ENCODE measurements at places on chromosomes 13 and 19.
A peak's percentile ranks its signal among the peaks of the same experiment; 100 is the strongest.

DNA sequence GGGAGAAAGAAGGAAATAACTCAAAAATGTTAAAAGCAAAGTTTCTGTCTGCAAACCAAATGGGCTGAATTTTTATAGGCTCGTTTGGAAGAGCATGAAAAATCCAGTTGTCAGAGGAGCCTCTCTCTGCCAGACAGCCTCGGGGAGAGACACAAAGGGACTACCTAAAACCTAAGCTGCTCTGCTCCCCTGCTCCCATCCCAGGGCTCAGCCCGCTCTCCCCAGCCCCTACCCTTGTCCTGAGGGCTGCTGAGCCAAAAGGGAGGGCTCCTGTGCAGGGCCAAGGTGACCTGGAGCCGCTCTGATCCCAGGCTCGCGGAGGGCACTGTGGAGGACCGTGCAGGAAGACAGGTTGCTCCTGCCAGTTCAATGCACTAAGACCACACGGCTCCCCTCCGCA is 96.7 kb upstream of the UQCRFS1 start:
- no peak overlapping the region for H3K27ac ChIP-seq
- H3K36me3 ChIP-seq: no peaks in the 10 kb centered on the region
- no peaks in the 10 kb centered on the region for H3K4me1 ChIP-seq
- H3K27me3 ChIP-seq: peaks cover 92% of the 10 kb centered on the region

DNA sequence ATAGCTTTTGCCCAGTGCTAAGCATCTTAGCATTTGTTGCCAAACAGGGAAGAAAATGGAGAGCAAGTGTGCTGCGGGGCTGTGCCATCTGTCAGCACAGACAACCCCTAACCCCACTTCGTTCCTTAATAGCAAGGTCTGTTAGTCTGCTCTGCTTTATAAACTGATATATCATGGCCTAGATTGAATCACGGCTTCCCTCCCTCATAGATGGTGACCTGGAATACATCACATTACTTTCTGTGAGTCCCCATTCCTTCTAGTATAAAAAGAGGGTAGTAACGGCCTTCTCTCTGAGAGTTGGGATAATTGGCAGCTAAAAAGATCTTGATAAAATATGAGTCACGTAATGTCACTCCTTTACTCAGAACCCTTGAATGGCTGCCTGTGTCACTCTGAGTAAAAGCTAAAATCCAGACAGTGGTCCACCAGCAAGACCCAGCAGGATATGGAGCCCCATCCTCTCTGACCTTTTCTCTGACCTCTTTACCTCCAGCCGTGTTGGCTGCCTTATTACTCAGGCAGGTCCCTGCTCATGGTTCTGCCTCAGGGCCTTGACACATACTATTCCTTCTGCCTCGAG is 151.7 kb downstream of the DLEU7 start:
- no peak for DNase-seq
- no peak overlapping the region for H3K27ac ChIP-seq
- H3K27me3 ChIP-seq: no peaks in the 10 kb centered on the region
- no peaks in the 10 kb centered on the region for H3K4me1 ChIP-seq
- no peak overlapping the region for H3K4me3 ChIP-seq
- no peaks in the 10 kb centered on the region for H3K36me3 ChIP-seq

DNA sequence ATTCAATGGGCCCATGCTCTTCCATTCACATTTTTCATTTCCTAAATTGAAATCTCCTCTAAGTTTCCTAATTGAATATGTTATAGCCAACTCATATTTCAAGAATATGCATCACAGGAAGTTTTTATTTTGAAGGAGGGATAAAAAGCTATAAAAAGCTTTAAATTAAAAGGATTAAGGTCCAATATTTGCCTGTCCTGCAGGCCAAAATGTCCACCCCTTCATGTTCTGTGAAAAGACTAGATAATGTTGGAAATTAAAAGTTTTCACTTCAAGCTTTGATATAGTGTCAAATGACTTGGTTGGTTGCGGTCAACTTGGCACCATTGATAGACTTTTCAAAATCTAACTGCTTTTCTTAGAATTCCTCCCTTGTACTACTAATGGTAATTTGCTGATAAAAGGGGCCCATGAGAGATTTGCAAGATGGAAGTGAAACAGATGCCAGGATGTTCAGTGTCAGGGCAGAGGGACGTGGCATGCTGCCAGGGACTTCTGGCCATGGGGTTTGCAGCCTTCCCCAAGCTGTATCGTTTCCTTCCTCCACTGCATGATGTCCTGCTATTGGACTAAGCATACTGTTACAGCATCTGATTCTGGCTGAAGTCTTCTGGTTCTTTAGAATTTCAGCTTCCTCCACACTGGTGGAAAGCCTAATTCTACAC is 547.3 kb upstream of the MIR17HG start:
- no peaks in the 10 kb centered on the region for H3K27me3 ChIP-seq
- H3K36me3 ChIP-seq: no peaks in the 10 kb centered on the region
- no peak for DNase-seq
- H3K27ac ChIP-seq: no peak overlapping the region
- H3K4me1 ChIP-seq: no peaks in the 10 kb centered on the region

- no peak overlapping the region for H3K4me3 ChIP-seq
- no peaks in the 10 kb centered on the region for H3K36me3 ChIP-seq
- peaks cover 7% of the 10 kb centered on the region for H3K4me1 ChIP-seq
- no peaks in the 10 kb centered on the region for H3K27me3 ChIP-seq
- DNase-seq: no peak
- no peak overlapping the region for H3K27ac ChIP-seq
Observed at GRCh38 chr19:38245826-38246498, 10.2 kb downstream of the PPP1R14A start.

GRCh38 chr19:58217607-58218391 is 10.9 kb upstream of the ZNF544 start:
- H3K4me3 ChIP-seq: no peak overlapping the region
- H3K4me1 ChIP-seq: no peaks in the 10 kb centered on the region
- peaks cover 12% of the 10 kb centered on the region for H3K36me3 ChIP-seq
- no peak for DNase-seq
- H3K27ac ChIP-seq: no peak overlapping the region

DNA sequence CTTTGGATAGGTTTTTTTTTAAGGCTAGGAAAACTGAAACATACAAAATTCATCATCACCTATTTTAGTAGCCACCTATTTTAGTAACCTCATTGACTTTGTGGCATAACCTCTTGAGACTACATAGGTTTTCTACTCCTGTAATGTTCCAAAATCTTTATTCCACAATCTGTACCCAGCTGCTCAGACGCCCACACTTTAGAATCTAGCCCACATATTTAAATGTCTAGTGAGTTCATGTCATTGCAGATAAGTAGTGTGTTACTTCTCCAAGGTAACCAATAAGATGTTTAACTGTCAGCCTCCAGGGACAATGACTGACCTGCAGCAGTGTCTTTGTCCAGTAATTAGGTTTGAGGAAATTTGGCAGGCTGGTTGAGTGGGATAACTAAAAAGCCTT is 330.2 kb downstream of the MZT1 start:
- H3K36me3 ChIP-seq: no peaks in the 10 kb centered on the region
- no peak for DNase-seq
- H3K27me3 ChIP-seq: no peaks in the 10 kb centered on the region
- H3K4me3 ChIP-seq: no peak overlapping the region
- H3K4me1 ChIP-seq: no peaks in the 10 kb centered on the region

DNA sequence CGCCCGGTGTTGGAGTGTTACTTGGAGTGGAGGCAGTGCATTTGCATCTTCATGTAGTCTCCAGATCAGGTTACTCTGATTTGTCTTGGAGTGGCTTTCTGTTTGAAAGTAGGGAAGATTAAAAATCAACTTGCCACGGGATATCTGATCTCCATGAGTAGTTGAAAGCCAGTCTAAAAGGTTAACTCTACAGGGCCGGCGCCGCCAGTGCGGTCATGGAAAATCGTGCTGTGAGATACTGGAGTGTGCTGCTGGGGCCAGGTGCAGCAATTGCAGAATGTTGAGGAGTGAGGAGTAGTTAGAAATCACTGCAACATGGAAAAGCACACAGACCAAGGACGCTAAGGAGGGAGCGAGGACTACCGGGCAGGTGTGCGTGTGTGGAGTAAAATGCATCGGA is 175.0 kb downstream of the STK24 start:
- no peak overlapping the region for H3K4me3 ChIP-seq
- H3K27ac ChIP-seq: no peak overlapping the region
- no peaks in the 10 kb centered on the region for H3K27me3 ChIP-seq

- H3K4me1 ChIP-seq: no peaks in the 10 kb centered on the region
- H3K36me3 ChIP-seq: no peaks in the 10 kb centered on the region
- H3K27ac ChIP-seq: no peak overlapping the region
- DNase-seq: no peak
- no peak overlapping the region for H3K4me3 ChIP-seq
Observed at GRCh38 chr13:25276748-25277147, 10.5 kb downstream of the MTMR6 start.

DNA sequence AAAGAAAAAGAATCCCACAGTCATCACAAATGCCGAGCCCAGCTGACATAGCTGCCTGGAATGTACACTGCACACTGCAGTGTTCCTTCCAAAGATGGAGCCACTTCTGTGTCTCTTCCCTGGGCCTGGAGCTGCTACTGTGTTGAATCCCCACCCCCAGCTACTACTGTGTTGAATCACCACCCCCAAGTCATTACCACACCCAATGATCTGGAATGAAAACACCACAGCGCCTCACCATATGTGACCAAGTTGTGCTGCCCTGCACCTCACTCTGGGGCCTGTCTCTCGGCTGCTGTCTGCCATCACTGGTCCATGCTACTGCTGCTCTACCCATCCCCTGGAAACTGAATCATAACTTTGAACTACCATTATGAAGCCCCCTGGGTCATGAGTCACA is 861.2 kb downstream of the UQCRFS1 start:
- no peak overlapping the region for H3K4me3 ChIP-seq
- no peaks in the 10 kb centered on the region for H3K36me3 ChIP-seq
- DNase-seq: no peak
- no peaks in the 10 kb centered on the region for H3K27me3 ChIP-seq

GRCh38 chr19:8307400-8307964 is 676 bp downstream of the CD320 start:
- H3K4me1 ChIP-seq: peaks cover 42% of the 10 kb centered on the region
- H3K36me3 ChIP-seq: 0 out of 2 replicates have a peak, but pooled peaks cover 5% of the 10 kb centered on the region
- H3K27ac ChIP-seq: no peak overlapping the region
- H3K27me3 ChIP-seq: no peaks in the 10 kb centered on the region

- no peaks in the 10 kb centered on the region for H3K4me1 ChIP-seq
- DNase-seq: no peak
- H3K36me3 ChIP-seq: no peaks in the 10 kb centered on the region
- no peak overlapping the region for H3K27ac ChIP-seq
Observed at GRCh38 chr13:73201626-73202025, 142.8 kb downstream of the KLF5 start.

DNA sequence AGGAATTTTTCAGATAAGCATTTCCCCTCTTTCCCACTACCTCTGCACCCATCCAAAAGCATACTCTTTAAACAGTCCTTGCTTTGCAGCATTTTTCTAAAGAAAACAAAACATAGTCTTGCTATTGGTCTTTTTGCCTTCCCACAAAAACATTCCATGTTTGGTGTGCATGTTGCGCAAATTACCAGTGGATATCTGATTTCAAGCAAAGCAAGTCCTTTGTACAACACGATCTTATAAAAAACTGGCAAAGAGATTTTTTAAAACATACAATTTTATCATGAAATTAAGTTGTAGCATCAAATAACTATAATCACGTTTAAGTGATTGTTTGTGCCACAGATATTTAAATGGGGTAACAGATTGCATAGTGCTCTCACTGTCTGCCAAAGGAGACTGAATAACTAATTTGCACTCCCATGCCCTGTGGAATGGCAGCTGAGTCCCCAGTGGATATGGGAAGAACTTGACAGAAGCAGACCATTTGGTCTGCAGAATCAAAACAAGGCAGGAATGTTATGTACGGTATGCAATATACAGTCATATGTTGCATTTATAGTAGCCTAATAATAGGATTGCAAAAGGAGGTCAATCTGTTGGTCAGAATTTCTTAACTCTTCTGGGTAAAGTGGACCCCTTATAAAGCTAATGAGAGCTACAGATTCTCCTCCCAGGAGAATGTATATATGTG is 285.7 kb downstream of the TBC1D4 start:
- no peak overlapping the region for H3K4me3 ChIP-seq
- H3K36me3 ChIP-seq: no peaks in the 10 kb centered on the region
- H3K27me3 ChIP-seq: no peaks in the 10 kb centered on the region
- H3K27ac ChIP-seq: no peak overlapping the region

DNA sequence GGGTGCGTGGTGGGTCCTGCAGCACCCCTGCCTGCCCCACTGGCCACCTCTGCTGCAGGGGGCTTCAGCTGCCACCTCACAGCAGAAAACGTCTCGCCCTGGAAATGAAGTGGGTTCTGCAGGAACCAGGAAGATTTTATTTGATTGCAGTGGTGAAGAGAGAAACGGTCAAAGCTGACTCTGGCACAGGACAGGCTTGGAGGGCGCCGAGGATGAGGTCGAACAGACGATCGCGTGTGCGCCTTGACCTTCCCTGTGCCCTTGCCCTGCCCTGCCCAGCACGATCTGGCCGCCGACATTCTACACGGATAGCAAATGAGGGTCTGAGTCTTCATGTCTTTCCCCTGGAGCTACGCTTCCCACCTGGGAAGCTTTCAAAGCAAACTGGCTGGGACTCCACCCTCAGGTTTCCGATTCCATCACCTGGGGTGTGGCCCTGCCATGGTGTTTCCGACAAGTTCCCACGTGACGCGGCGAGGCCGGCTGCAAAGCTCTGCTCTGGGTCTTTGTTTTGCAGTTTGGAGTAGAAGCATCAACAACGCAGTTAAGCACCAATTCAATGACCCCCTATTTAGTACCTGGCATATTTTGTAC is 50.3 kb upstream of the TUBGCP3 start:
- no peaks in the 10 kb centered on the region for H3K4me1 ChIP-seq
- peaks cover 47% of the 10 kb centered on the region for H3K27me3 ChIP-seq
- H3K27ac ChIP-seq: no peak overlapping the region

DNA sequence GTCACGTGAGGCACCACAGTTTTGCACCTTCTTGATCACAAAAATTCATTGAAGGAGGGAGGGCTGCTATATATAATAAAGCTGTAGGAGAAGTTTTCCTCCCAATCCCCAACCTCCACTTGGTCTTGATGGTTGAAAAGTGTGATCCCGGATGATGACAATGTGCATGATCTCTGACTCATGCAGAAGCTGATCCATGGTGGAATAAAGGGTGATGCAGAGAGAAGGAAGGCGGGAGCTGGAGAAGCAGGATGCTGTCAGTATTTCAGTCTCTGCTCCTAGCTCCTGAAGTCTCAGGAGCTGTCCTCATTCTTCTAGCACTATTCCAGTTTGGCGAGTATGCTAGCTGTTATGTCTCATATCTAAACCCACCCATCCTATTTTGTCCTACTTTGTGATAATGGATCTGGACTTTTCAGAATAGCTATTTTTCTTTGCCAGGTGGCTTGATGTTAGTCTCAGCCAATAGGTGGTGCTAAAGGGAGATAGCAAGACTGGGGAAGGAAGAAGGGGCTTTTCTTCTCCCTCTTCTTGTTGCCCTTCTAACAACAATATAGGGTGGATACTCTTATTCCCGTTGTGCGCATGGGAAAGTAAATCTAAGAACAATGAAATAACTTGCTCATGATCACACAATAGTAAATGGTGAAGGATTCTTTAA is 65.6 kb upstream of the HTR2A start:
- H3K27ac ChIP-seq: no peak overlapping the region
- DNase-seq: no peak
- H3K4me1 ChIP-seq: peaks cover 6% of the 10 kb centered on the region
- no peaks in the 10 kb centered on the region for H3K27me3 ChIP-seq

GRCh38 chr19:35555301-35556005 is 8.0 kb downstream of the ATP4A start:
- H3K27ac ChIP-seq: no peak overlapping the region
- H3K27me3 ChIP-seq: peaks cover 9% of the 10 kb centered on the region
- H3K4me3 ChIP-seq: no peak overlapping the region
- H3K4me1 ChIP-seq: no peaks in the 10 kb centered on the region

- DNase-seq: peak; percentile 52
- H3K4me3 ChIP-seq: no peak overlapping the region
- H3K27ac ChIP-seq: no peak overlapping the region
- no peaks in the 10 kb centered on the region for H3K4me1 ChIP-seq
Observed at GRCh38 chr19:49983645-49984229, 22.8 kb upstream of the SIGLEC11 start.

All from PC-9 (cell line).